Activated T-cell treated with anti-CD3 and anti-CD28 coated beads, Interleukin-2, amount 50 U/mL, for 4 hours (primary cell): ENCODE measurements at places on chromosomes 16 and 17. TPM values are rescaled to one million over a fixed set of nuclear protein-coding genes. Genes with fewer than 3 reads are reported as not detected.

The TOM1L2 gene
- total RNA-seq = 6.6 TPM

The NT5C gene
- 103 TPM for total RNA-seq

The CNGB1 gene
- not detected for total RNA-seq

The LRRC46 gene
- total RNA-seq = 0.27 TPM

The EPOP gene
- total RNA-seq = 110 TPM

The SYT17 gene
- 0.19 TPM for total RNA-seq

The TMEM100 gene
- total RNA-seq = not detected

The P2RX1 gene
- 0.52 TPM for total RNA-seq

The IFT20 gene
- 19.4 TPM for total RNA-seq

The OSGIN1 gene
- 0.92 TPM for total RNA-seq

The ITGB3 gene
- 0.08 TPM for total RNA-seq

The MT1E gene
- total RNA-seq = 71.4 TPM

The CACNG1 gene
- total RNA-seq = not detected

The CPSF4L gene
- not detected for total RNA-seq

The PLA2G10 gene
- total RNA-seq = not detected

The FBXO39 gene
- total RNA-seq = not detected

The RAB26 gene
- not detected for total RNA-seq

The BAIAP3 gene
- 0.24 TPM for total RNA-seq

The CMTM2 gene
- total RNA-seq = not detected

The HS3ST3A1 gene
- 0.27 TPM for total RNA-seq

The CLDN6 gene
- total RNA-seq = 0.18 TPM

The ARHGAP44 gene
- total RNA-seq = 0.11 TPM

The DCTN5 gene
- total RNA-seq = 80.1 TPM

The NUPR1 gene
- total RNA-seq = 0.63 TPM

The KCNJ12 gene
- not detected for total RNA-seq

The SYCE1L gene
- total RNA-seq = 1.3 TPM

The TMEM132E gene
- total RNA-seq = 0.14 TPM

The MNT gene
- total RNA-seq = 27.8 TPM

The PTGES3L gene
- 0.25 TPM for total RNA-seq

The C16orf92 gene
- total RNA-seq = not detected

The PERCC1 gene
- 0.22 TPM for total RNA-seq

The HNF1B gene
- not detected for total RNA-seq

The HOXB13 gene
- not detected for total RNA-seq

The ARL2BP gene
- total RNA-seq = 19.0 TPM

The CACNG5 gene
- total RNA-seq = not detected

The AOC2 gene
- total RNA-seq = 3.7 TPM

The C16orf46 gene
- 1.6 TPM for total RNA-seq

The GPR139 gene
- not detected for total RNA-seq

The CSF3 gene
- not detected for total RNA-seq

The GGT6 gene
- not detected for total RNA-seq

The KRTAP9-4 gene
- total RNA-seq = not detected

The CCL15 gene
- total RNA-seq = not detected

The GLTPD2 gene
- not detected for total RNA-seq

The IRX6 gene
- total RNA-seq = not detected

The DHRS11 gene
- 11.6 TPM for total RNA-seq

The SALL1 gene
- total RNA-seq = not detected

The MT1M gene
- not detected for total RNA-seq

The NPIPB6 gene
- 1.4 TPM for total RNA-seq

The RASD1 gene
- total RNA-seq = 1.1 TPM

The POLDIP2 gene
- total RNA-seq = 168 TPM

The TPSD1 gene
- total RNA-seq = not detected

The ARRB2 gene
- total RNA-seq = 89.7 TPM

The RSPRY1 gene
- total RNA-seq = 33.3 TPM
